HS-27A (cell line): ENCODE measurements at places on chromosomes 1 and 21.

GRCh38 chr1:88265606-88266005 is 418.5 kb upstream of the PKN2 start:
- no peak for DNase-seq

GRCh38 chr1:1200876-1201810 is 5.2 kb downstream of the TNFRSF18 start:
- DNase-seq, result no peak

- DNase-seq, result no peak
Measured at GRCh38 chr1:198771563-198772153, 132.8 kb downstream of the PTPRC start.

- no peak for DNase-seq
Measured at GRCh38 chr1:161705537-161705936, 1.5 kb upstream of the FCRLA start.

DNA sequence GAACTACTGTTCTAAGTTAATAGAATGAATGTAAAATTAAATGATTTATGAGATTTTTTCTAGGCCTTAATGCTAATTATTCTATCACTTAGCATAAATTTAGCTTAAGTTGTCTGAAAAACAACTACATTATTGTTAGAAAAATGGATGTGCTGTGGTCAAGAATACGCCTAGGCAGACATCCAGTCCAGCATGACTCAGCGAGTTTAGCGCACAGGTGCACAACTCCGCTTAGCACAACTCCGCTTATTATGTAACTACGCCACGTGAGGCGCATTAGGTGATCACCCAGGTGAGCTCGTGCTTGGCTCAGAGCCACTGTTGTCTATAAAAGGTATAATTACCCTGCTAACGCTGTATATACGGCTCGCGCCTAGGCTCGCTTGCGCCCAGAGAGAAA is 1043.6 kb upstream of the ADGRL4 start:
- no peak for DNase-seq

DNA sequence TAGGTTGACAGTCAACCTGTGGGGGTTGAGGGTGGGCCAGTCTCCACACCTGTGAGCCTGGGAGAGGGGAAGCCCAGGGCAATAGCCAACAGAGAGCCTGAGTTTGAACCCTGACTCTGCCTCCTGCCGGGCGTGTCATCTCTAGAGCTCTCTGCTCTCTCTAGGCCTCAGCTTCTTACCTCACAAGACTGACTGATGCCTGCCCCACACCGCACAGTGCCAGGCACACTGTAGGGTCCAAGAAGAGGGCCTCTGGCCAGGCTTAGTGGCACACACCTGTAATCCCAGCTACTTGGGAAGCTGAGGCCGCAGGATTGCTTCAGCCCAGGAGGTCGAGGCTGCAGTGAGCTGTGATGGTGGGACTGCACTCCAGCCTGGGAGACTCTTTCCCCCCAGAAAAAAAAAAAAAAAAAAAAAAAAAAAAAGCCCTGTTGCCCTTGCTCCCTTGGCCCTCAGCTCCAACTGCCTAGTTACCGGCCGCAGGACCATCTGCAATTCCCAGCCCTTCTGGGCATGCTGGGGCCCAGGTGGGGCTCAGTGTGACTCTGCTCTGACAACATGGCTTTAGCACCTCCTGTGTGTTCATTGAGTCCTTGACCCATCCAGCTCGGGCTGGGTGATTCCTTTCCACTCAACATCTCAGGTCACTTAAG is 25.1 kb downstream of the GRHL3 start:
- DNase-seq, result no peak

DNA sequence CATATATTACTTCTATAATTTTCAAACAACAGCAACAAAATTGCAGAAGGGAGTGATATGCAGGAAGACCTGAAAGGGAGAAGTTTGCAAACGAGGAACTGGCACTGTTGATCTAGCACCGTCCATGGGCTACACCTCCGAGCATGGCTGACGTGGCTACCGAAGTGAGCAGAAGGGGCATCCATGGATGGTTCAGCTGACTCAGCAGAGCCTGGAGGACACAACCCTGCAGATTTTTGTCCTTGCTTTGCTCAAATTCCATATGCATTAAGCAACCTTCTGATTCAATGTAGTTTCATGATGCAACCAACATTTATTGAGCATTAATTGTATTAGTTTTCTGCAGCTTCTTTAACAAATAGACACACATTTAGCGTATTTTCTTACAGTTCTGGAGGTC is 191.2 kb downstream of the C1orf94 start:
- DNase-seq, result no peak

DNA sequence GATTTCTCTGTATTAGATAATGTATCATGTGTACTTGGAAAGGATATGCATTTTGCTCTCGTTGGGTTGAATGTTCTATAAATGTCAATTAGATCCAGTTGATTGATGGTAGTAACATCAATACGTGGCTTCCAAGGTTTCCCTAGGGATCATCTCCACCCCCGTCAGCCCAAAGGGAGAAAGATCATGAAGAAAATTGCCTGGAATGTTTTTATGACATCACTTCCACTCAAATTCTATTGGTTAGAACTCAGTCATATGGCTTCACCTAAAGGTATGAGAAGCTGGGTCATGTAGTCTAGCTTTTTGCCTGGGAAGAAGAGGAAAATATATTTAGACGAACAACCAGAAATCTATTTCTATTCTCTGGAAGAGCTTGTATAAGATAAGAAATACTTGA is at the start of gene C1orf185:
Gene C1orf185 (plus strand): TSS at position 253 of the 400 bp plus-strand sequence. CDS start 6 bp downstream, at position 259.
- no peak for DNase-seq

DNA sequence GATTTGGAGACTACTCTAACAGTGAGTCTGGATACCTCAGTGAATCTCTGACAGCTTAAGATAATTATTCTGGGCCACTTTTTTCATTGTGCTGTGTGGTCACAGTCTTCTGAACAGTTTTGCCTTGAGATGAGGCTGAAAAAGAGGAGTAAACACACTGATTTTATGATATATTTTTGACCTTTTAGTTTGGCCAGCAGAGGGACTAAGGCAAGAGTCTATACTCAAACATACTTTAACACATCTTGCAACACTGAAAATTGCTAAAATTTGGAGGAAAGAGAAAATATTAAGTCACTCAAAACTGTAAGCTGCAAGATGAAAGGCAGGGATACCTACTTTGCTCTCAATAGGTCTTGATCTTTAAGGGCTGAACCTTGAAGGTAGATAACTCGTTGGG is 182.7 kb downstream of the KCNT2 start:
- no peak for DNase-seq

DNA sequence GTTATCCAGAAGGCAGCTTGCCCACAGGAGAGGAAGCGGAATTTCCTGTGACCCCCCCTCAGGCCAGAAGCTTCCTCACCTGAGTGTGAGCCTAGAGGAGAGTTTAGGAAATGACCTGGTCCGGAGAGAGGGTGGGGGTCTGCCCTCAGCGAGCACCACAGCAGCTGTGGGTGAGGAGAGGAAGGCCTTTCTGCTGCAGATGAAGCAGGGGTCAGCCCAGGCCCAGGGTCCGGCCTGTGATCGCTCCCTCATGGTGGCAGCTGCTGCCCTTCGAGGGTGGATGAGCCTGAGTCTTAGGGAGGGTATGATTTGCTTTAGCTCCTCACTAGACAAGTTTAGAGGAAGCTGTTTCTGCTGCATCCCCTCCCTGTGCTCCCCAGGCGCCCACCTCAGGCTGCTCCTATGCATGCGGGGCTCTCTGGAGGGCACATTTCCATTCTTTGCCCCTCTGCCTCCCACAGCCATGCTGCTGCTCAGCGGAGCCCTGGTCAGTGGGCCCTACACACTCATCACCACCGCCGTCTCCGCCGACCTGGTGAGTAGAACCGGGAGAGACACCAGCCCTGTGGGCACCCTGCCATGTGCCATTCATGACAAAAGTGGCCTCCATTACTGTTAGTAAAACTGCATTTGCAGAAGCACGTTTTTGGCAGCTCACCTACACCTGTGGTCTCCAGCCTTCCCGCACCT is 53.0 kb downstream of the SLC37A1 start:
- no peak for DNase-seq

DNA sequence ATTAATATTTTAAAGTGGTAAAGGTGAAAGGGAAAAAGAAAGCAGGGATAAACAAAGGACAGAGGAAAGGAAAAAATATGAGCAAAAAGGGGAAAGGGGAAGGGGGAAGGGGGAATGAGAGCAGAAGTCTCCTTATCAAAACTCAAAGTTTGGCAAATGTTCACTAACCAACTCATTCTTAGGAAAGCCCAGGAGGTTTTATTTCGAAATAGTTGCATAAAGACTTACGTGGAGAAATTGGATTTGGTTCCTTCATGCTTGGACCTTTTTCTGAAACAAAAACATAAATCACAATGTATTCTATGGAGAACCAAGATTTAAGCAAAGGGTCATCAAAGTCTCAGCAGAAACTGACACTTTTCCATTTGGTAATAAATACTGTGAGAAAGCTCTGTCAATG is 188.1 kb downstream of the TGFBR3 start:
- no peak for DNase-seq

DNA sequence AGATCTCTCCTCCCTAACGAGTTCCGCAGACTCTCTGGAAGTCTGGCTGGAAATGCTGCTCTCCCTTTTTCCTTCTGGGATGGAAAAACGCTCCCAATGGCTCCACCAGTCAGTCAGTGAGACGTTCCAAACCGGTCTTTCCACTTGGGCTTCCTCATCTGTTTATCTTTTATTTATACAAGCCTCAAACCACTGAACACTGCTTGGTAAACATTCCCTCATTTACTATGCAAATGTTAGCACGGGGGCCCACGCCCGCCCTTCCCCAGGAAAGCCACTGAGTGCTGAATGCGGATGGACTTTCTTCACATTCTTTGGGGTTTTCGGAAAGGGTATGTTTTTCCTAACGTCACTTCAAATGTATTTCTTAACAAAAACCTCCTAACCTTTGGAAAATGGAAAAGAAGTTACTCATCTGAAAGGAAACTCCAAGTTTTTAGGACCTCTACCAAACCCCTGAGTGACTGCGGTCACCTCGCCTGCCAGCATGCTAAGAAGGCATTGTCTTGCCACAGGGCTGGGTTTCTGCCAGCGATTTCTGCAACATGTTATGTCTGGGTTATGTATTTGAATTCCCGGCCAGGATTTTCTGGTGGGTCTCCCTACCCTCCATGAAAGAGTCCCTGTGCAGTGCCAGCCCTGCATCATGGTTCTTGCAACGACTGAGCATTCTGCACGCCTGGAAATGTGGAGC is 14.0 kb upstream of the UMODL1 start:
- no peak for DNase-seq

- no peak for DNase-seq
Measured at GRCh38 chr1:205052690-205053089, 9.7 kb downstream of the CNTN2 start.

DNA sequence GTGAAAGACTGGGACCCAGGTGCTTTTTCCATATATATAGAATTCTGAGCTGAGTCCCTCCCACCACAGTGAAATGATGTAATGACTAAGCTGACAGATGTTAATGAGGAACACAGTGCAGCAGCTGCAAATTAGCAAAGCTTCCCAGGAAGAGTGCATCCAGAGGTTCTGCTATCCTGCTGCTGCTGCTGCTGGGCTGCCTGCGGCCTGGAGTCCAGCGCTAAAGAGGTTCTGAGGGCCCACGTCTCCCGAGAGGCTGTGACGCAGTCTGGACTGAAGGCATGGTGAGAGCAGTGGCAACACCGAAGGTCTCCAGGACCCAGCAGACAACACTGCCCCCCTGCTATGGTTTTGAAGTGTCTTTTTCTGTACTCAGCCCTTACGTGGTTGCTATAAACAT is 63.9 kb downstream of the URB2 start:
- no peak for DNase-seq

- no peak for DNase-seq
Measured at GRCh38 chr1:174406421-174406820, 41.3 kb upstream of the GPR52 start.

DNA sequence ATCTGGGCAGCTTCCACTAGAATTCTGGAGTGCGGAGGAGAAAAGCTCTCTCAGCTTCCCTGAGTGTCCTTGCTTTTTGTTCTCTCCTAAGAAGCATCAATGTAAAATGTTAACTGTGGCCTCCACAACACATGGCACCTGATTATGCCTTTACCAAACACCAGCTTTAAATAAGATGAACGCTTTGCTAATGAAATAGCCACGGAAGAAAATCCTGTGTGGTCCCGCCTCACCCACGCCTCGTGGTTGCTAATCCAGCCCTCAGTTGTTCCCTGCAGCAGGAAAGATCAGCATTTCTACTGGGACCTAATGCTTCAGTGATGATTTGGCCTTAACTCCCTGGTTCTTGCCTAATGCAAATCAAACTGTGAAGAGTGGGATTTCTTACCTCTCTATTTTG is 1.8 kb upstream of the ERG start:
- DNase-seq, result no peak

DNA sequence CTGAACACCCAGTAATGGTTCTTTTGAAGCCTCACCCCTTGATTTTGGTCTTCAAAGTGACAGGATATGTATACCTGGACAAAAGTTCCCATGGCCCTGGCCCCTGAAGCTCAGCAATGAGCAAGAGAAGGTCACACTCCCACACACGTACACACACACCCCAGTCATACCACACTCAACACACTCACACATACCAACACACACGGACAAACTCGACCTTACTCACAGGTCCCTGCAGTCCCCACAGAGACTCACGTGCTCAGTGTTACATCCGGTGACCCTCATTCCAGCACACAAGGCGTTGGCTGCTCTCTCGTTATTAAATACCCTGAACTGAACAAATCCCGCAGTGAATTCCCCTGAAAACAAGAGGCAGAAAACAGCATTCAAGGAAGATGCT is 5.9 kb downstream of the ITLN1 start:
- no peak for DNase-seq

DNA sequence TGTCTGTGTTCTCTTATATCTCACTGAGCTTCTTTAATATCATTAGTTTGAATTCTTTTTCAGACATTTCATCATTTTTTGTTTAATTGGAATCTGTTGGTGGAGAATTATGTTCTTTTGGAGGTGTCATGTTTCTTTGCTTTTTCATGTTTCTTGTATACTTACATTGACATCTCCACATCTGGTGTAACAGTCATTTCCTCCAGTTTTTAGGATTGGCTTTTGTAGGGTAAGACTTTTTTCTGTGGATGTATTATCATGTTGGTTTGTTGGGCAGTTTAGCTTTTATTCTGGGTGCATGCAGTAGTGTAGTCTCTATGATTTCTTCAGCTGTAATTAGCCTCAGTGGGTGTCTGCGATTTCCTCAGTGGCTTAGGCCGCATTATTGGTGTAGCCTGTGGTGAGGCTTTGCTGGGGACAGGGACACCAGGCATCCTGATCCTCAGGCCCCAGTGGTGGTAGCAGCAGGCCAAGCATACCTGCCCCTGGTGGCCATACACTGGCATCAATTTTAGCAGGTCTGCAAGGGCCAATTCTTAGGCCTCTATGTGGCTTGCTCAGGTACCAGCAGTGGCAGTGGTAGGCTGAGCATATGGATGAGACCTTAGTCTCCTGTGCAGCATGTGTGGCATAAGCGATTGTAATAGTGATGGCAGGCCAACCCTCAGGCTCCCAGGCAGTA is 77.6 kb upstream of the SAMD13 start:
- DNase-seq, result no peak

DNA sequence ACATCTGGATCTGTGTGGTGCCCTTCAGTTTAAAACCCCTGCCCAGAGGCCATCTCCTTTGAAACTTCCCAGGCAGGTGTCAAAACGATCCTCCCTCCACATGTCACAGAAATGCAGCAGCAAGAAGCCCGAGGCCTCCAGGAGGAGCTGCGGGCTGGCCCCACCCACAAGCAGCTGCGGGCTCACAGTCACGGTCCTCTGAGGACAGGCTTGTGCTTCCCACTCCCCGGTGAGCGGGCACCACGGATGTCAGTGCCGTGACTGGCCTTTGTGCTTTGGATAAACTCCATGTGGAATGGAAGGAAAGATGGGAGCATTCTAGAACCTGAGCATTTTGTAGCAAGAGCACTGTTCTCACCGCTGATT is 65.8 kb downstream of the SIK1 start:
- no peak for DNase-seq

GRCh38 chr1:182206626-182207239 is 145.2 kb upstream of the ZNF648 start:
- no peak for DNase-seq
